AG04449 (cell line): ENCODE measurements at places on chromosomes 3 and 15.

DNA sequence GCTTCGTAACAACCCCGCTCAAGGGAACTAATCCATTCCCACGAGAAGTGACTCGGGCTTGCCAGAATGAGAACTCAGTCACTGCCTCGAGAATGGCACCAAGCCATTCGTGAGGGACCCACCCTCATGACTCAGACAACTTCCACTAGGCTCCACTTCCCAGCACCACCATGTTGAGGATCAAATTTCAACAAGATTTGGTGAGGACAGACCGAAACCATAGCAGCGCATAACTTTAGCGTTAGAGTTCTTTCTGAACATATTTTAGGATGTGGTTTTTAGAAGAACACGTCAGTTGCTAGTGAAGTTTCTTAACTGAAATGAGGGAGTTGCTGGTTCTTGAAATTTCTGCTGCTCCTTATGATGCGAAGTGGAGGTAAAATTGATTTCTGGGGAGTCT, 13.5 kb downstream of the PTPRG start:
- DNase-seq, result peak; percentile 88

GRCh38 chr3:106566277-106566676, 697.5 kb upstream of the CBLB start:
- DNase-seq, result no peak

GRCh38 chr3:130758624-130759369, 12.2 kb upstream of the PIK3R4 start:
- no peak for DNase-seq

DNA sequence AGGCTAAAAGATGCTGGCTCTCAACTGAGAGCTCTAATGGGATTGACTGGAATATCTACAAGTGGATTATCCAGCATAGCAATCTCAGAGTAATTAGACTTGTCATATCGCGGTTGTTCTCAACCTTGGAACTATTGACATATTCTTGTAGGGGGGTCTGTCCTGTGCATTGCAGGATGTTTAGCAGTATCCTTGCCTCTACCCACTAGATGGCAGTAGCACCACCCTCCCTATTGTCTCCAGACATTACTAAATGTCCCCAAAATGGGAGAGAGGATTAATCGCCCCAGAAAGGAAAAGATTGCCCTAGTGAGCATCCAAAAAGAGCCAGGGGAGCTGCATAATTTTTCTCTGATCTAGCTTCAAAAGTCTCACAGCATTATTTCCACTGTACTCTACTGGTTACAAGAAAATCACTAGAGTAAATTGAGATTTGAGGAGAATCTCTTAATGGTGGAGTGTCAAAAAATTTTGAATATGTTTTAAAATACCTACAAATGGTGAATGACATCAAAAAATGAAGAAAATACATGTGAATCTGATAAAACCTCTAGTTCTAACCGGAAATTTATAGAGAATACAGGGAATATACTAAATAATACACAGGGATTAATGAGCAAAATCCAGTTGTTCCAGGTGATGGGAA, 388.2 kb upstream of the AGTR1 start:
- no peak for DNase-seq

DNA sequence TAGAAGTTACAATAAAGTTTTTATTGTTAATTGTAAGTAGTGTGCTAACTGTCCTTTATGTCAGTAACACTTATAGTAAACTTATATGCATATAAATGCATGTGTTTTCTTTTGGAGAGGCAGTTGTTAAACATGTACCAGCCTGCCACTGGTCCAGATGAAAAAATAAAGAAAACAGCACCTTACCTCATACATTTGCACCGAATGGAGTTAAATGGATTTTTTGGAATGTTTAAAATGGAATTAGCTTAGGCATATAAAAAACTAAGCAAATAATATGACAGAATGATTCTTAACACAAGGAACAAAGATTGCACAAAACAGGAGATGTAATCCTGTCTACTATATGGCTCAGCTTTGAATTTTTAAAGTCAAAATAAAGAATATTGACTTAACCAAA, 50.2 kb upstream of the ALDH1A3 start:
- DNase-seq, result no peak

DNA sequence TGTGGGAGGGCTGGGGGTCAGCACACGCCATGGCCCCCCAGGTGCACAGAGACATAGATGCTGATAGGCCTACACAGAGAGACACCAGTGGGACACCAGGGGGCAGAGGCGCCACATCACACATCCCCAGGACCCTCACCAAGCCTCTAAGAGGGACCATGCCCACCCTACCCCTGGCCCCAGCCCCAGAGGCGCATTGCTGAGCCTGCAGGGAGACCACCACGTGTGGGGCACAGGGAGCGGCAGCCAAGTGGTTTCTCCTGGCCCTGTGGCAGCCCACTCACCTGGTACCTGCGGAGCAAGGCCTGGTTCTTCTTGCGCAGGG, 1.2 kb downstream of the CCDC9B start:
- no peak for DNase-seq

DNA sequence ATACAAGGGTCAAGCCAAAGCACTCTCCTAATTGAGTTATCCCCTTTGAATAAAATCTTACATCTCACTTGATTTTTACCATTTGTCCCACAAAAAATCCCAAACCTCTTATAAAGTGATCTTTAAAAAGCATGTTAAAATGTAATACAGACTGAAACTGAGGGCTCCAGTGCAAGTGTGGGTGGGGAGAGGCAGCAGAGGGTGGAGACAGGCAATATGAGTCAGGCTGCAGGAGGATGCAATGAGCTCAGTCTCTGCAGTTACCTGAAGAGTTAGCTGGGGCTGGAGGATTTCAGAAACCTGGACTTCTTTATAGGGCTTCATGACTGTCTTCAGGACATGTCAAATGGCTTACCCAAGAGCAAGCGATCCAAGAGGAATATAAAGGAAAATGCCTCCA, 14.2 kb upstream of the COLQ start:
- no peak for DNase-seq

- DNase-seq, result no peak
These were observed 86.4 kb downstream of the PCCB start for GRCh38 chr3:136336329-136337100.

- DNase-seq, result no peak
These were observed 48.8 kb upstream of the DNAJC13 start for GRCh38 chr3:132368515-132368914.

DNA sequence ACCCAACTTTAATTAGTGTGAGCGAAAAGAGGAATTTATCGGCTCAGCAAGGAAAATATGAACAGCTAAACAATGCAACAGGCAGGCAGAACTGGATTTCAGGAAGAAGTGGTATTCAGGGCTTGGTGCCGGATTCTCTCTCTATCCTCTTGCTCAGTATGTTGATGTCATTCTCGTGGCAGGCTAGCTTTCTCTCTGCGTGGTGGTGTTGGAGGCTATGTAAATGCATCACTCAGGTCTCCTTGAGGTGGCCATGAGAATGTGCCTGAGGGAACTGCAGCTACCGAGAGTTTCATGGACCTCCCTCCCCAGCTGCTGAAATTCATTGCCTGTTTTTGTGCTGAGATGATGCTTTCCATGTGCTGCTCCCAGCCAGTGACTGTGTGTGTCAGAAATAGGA, 18.3 kb upstream of the SYN2 start:
- DNase-seq, result no peak

DNA sequence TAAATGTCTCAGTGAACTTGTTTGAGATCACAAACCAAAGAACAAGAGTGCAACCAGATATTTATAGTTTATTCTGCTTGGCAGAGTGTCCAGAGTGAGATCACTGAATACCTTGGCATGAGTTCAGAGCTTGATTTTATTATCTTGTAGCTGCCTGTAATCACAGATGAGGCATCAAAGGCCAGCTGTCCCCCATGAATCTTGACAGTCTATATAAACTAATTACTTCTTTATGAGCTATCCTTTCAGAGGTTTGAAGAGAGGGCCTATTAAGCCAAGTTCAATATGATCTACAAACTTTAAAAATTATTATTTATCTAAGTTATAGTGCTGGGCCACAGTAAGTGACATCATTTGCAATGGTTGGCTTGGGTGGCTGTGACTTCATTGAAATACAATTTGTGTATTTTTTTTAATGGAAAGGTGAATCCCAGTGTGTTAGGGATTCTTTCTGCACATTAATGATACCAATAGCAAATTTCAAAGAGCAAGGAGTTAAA, 251.5 kb downstream of the CLSTN2 start:
- peak; percentile 17 for DNase-seq

- peak; percentile 65 for DNase-seq
These were observed 177.6 kb upstream of the BCL6 start for GRCh38 chr3:187922704-187923416.

- peak; percentile 14 for DNase-seq
These were observed 31.7 kb upstream of the MNS1 start for GRCh38 chr15:56496635-56497034.
